ENCODE measurements at places on chromosomes 5 and 9. TPM values are rescaled to one million over a fixed set of nuclear protein-coding genes. Genes with fewer than 3 reads are reported as not detected.

- no peak overlapping the region for H3K27ac ChIP-seq
- no peaks in the 10 kb centered on the region for H3K27me3 ChIP-seq
- H3K4me1 ChIP-seq = no peaks in the 10 kb centered on the region
- DNase-seq = no peak
- H3K4me3 ChIP-seq = no peak overlapping the region
Observed at GRCh38 chr9:100088202-100088601, 10.6 kb downstream of the ERP44 start.

DNA sequence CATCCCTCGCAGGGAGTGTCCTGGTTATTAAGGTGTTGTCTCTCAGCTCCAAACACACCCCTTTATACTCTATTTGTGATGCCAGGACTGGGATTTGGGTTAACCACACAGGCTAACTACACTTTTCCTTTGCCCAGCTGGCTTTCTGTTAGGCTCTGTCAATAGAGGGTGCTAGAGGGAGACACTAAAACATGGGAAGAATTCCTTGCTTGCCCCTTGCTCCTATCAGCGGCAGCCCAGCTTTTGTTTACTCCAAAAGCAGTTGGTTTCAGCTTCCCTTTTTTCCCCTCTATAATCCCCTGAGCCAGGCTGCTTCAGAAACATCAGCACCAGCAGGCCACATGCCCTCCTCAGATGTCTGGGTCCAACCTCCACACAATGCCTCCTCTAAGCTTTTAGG is 297.1 kb downstream of the KCTD16 start:
- H3K4me3 ChIP-seq = no peak overlapping the region
- DNase-seq = no peak
- H3K4me1 ChIP-seq = no peaks in the 10 kb centered on the region
- no peaks in the 10 kb centered on the region for H3K27me3 ChIP-seq
- H3K36me3 ChIP-seq = no peaks in the 10 kb centered on the region

DNA sequence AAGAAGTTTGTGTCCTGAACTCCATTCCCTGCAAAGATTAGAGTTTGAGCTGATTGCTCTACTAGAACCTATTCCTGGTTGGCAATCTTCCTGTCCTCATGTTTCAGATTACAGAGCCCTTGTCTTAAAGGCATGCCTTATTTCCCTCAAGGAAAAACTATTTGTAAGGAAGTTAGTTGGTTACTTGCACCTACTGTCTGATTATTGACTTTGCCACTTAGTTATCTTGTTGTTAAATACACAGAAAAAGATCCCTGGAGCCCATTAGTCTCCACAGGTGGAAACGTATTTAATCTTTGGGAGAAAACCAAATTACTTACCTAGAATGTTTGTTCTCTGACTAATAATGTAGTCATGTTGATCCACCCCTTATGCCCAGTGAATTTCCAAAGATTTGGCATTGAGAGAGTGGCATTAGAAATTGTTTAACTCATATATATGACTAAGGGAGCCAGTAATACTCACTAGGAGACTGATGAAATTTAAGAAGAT is 132.3 kb upstream of the ELL2 start:
- no peak for DNase-seq
- no peaks in the 10 kb centered on the region for H3K27me3 ChIP-seq
- no peak overlapping the region for H3K27ac ChIP-seq
- no peaks in the 10 kb centered on the region for H3K36me3 ChIP-seq
- H3K4me3 ChIP-seq = no peak overlapping the region

- DNase-seq = no peak
- H3K4me3 ChIP-seq = no peak overlapping the region
- no peaks in the 10 kb centered on the region for H3K27me3 ChIP-seq
- no peaks in the 10 kb centered on the region for H3K36me3 ChIP-seq
Observed at GRCh38 chr5:11584017-11584416, 320.2 kb downstream of the CTNND2 start.

GRCh38 chr5:54895816-54896341 is 89.5 kb downstream of the ESM1 start:
- no peak overlapping the region for H3K4me3 ChIP-seq
- H3K36me3 ChIP-seq = no peaks in the 10 kb centered on the region
- no peaks in the 10 kb centered on the region for H3K27me3 ChIP-seq
- no peaks in the 10 kb centered on the region for H3K4me1 ChIP-seq

- H3K27ac ChIP-seq = no peak overlapping the region
- no peaks in the 10 kb centered on the region for H3K4me1 ChIP-seq
- no peaks in the 10 kb centered on the region for H3K27me3 ChIP-seq
- H3K36me3 ChIP-seq = no peaks in the 10 kb centered on the region
- DNase-seq = no peak
Observed at GRCh38 chr5:109034306-109034705, 286.6 kb downstream of the FER start.

- peak overlapping the region; percentile 95 for H3K27ac ChIP-seq
- no peak for DNase-seq
- peaks cover 7% of the 10 kb centered on the region for H3K4me1 ChIP-seq
- H3K27me3 ChIP-seq = no peaks in the 10 kb centered on the region
- no peaks in the 10 kb centered on the region for H3K36me3 ChIP-seq
- no peak overlapping the region for H3K4me3 ChIP-seq
Observed at GRCh38 chr5:126482591-126482990, 59.4 kb downstream of the GRAMD2B start.

GRCh38 chr5:145316282-145316681 is 518.9 kb downstream of the PRELID2 start:
- no peak for DNase-seq
- H3K36me3 ChIP-seq = no peaks in the 10 kb centered on the region
- H3K4me3 ChIP-seq = no peak overlapping the region
- H3K27ac ChIP-seq = no peak overlapping the region

DNA sequence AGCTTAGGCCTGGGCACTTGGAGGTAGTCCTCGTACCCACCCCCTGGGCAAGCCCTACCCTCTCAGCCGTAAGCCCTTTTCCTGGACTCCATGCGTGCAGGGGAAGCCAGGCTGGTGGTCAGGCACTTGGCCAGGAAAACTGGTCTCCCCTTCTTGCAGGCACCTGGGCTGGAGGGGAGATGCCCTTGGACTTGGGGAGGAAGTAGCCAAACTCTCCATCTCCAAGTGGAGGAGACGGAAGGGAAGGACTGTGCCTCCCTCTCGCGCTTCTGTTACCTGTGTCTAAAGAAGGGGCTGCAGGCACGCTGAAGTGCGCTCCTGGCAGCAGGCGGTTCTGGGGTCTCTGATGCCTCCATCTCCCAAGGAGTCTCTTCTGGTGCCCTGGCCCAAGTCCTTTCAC is 283.9 kb downstream of the PBX3 start:
- H3K27me3 ChIP-seq = no peaks in the 10 kb centered on the region
- no peak for DNase-seq
- no peaks in the 10 kb centered on the region for H3K36me3 ChIP-seq
- no peaks in the 10 kb centered on the region for H3K4me1 ChIP-seq
- H3K4me3 ChIP-seq = no peak overlapping the region

- H3K4me3 ChIP-seq = no peak overlapping the region
- H3K27ac ChIP-seq = no peak overlapping the region
- no peaks in the 10 kb centered on the region for H3K4me1 ChIP-seq
- no peaks in the 10 kb centered on the region for H3K36me3 ChIP-seq
Observed at GRCh38 chr5:80414113-80414512, 6.2 kb downstream of the ZFYVE16 start.

GRCh38 chr9:136016572-136017288 is 55.6 kb upstream of the UBAC1 start:
- no peak overlapping the region for H3K4me3 ChIP-seq
- no peak for DNase-seq
- H3K4me1 ChIP-seq = no peaks in the 10 kb centered on the region
- H3K27me3 ChIP-seq = no peaks in the 10 kb centered on the region
- H3K36me3 ChIP-seq = no peaks in the 10 kb centered on the region
- H3K27ac ChIP-seq = no peak overlapping the region

DNA sequence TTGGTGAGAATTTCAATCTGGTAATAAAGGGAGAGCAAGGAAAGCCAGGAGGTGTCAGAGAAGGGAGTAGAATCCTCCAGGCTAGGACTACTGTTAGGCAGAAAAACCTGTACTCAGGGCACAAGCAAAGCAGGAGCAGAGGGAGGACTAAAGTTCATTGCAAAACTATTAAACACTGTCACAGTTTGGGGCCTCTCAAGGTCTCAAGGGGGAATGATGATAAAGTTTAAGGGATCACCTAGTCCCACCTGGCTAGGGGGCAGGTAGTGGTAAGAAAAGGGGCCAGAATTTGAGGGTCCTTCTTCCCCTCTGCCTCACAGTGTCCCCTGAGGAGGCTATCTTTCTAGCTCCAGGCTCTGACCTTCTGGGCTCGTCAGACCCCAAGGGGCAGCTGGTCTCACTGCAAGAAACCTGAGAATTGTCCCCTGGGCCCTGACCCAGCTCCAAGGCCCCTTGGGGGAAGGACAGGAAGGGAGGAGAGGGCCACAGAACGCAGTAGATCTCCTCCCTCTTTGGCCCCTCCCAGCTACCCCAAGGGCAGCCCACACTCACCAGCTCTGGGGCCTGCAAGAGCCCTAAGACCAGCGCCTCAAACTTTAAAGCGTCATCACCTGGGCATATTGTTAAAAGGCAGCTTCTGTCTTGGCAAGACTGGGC is 974 bp downstream of the CCDC69 start:
- no peaks in the 10 kb centered on the region for H3K36me3 ChIP-seq
- H3K4me1 ChIP-seq = no peaks in the 10 kb centered on the region
- peak overlapping the region; percentile 85 for H3K4me3 ChIP-seq
- peak; percentile 33 for DNase-seq

CCL28 gene
- 3.1 TPM for total RNA-seq

CCDC183 gene
- not detected for total RNA-seq
